ENCODE measurements at places on chromosomes 6 and 20.

GRCh38 chr6:11669696-11670095 is 108.9 kb downstream of the ADTRP start:
- no peak for DNase-seq

DNA sequence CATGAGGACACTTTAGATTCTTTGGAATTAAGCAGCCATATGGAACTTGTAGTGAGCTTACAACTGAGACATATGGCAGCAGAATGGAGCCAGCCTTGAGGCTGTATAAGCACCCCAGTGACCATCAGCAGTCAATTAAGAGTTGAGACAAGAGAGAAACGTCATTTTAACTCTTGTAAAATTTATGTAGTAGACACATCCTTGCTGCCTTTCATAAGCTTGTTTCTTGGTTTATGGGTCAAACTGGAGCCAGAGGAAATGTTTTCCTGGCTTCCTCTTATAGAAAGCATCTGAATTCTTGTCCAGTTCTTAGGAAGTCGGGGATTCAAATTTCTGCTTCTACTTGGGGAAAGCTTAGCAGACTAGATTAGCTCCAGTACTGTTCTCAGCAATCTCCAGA is 745.1 kb upstream of the MARCKS start:
- DNase-seq, result no peak

DNA sequence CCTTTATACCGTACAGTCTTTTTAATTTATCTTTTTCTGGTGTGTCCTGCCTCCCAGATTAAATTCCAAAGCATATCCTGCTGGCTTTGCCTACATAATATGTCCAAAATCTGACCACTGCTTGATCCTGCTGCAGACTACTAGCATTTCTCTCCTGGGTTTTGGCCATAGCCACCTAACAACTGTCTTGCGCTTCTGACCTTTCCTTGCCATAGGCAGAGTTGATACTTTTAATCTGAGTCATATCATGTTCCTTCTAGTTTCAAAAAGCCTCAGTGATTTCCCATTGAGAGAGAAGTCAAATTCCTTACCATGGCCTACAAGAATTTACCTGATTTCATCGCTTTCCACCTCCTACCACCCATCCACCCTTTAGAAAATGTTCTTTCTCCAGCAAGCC is 104.8 kb downstream of the BCKDHB start:
- no peak for DNase-seq

DNA sequence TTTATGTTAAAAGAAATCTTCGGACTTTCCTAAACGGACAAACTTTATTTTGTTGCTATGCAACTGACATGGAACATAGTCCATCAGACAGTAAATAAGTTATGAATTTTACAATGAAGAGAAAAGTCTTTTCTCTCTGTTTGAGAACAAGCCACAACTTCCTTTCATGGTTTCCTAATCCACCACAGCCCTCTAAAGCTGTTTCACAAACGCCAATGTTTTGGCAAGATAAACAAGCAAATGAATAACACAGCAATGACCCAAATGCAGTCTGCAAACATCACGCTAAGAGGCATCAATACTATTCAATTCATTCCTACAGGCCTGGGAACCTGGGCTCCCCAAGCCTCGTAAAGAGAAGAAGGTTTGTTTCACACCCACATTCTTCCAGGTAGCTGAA is 60.4 kb downstream of the HAO1 start:
- DNase-seq, result no peak

All from NCI-H774 (cell line).